ENCODE measurements at places on chromosomes 6 and 20.

DNA sequence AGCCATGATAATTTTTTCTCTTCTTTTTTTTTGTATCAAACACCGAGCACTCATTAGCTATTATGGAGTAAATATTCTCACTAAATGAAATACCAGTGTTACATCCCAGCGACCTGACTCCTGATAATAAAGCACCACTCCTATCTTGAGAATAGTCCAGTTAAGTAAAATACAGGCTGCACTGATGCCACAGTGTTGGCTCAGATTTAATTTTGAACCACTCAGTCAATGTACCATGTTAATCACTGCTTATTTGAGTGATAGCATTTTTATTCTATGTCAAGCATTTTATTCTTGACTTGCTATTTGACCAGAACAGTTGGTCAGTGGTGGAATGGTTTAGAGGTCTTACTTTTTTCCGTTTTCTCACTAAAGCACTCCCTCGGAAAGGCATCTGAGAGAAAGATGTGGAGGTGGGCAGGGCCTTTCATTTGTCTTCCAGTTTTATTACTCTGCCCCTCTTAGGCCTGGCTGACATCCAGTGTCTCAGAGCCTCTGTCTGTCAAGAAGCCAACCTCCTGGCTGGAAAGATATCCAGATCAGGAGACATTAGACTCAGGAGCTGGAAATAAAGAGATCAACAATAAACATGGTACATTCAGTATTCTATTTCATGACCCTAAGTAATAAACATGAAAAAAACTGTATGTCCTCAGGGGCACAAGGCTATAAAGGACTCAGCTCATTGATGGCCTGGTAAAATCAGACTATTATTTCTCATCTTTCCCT is 457.8 kb downstream of the EPM2A start:
- DNase-seq = no peak

DNA sequence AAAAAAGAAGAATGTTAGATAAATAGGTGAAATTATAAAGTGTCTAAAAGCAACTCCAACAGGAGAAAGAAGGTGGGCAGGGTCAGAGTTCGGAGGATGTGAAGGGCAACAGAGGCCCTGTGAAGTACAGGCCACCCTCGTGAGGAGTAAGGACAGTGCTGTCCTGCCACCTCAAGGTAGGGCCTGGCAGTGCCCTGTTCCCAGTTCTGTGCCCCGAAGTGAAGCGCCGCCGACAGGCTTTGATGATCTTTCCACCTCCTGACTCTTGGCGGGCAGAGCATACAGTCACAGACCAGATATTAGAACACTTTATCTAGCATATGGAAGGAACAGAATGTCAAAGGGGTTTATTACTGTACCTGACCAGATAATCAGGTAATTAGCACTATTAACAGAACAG is 75.8 kb downstream of the GJA10 start:
- DNase-seq = no peak

GRCh38 chr6:141398949-141399348 is 733.8 kb upstream of the GJE1 start:
- DNase-seq = no peak

DNA sequence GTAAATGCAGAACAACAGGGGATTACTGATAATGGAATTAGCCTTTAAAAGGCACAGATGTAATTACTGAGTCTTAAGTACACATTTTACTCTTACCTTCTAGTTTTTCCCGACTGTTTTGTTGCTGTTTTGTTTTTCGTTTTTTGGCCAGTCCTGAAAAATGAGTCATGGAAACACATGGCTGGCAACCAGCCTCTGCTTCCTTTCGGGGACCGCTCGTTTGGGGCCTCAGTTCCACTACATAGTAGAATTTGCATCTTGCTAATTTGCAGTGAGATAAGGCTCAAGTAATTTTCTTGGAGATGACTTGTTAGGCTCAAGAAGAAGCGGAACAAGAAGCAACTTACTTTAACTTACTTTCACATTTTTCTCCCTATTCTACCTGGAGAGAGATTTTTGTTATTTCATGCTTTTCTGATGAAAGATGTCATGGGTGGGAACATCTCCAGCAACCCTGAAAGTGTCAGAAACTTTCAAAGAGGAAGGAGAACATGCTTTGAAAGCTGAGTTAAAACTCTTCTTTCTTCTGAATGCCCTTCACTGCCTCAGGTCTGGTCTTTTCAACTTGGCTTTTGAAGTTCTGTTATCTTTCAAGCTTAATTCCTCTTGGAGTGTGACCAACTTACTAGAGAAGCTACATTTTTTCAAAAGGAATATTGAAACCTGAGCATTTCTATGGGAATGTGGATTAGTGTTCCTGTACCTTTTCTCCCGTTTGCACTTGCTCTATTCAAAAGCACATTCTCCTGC is 71.5 kb upstream of the HDAC2 start:
- no peak for DNase-seq

GRCh38 chr6:50661636-50662035 is 51.7 kb upstream of the TFAP2D start:
- DNase-seq = no peak

DNA sequence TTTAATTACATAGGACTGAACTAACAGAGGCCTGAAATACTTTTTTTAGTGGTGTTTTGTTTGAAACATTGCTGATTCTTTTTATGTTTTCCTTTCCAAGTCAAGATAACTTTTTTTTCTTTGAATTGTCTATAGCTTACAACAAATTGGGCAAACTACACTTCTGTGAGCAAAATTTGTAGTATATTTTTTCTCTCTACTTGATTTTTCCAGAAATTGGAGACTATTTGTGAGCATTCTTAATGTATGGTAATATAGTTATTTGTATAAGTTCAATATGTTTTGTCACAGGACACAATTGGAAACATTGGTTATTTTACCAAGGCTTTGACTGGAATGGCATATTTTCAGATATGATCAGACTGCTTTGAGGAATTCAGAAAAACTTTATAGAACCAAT is 216.5 kb downstream of the SYNE1 start:
- DNase-seq = no peak

Measured in kidney glomerular epithelial cell (primary cell).